Fibroblast of the aortic adventitia (primary cell): ENCODE measurements at places on chromosomes 6 and 20. TPM values are rescaled to one million over a fixed set of nuclear protein-coding genes. Genes with fewer than 3 reads are reported as not detected.

PCMTD2 gene
- total RNA-seq: 33.8 and 159 TPM in 2 replicates

GSTA2 gene
- total RNA-seq: not detected in 2 replicates

DNA sequence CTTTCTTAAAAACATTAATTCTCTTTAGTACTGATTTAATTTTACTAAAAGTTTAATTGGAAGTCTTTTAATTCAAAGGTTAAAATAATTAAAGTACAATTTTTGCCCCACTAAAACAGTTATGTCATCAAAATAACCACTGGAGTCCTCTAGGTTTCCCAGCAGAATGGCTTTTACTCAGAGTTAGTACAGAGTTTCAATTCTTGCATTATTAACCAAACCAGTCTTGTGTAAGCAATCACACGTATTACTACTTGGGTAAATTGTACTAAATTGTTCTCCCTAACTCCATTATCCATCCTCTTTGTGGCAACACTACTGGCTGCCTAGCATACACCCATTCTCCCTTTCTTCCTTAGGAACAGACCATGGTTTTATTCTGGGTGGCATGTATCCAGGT, 36.9 kb downstream of the CDK19 start:
- DNase-seq: no peak

DNA sequence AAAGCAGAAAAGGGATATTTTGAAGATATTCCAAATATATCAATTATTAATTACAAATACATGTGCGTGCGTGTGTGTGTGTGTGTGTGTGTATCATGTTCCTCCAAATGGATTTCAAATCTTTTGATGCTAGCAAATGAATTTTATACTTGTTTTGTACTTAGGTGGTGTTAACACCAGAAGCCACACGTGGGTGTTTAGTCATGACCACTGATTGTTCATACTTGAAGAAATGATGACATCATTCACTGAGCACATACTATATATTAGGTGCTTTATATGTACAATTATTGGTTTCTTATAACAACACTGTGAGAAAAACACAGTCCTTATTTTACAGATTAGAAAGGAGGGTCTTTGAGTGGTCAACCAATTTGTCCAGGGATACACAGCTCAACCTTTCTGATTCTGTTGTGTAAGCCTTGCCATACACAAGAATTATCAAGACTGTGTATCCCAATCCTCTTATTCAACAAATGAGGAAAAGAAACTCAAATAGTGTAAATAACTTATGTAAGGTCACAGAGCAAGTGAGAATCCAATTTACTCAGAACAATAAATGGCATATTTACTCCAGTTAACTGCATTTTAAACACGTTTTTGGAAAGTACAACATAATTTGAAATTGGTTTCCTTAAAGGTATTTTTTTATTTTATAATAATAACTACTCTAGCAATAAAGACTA, 88.5 kb downstream of the BCAS1 start:
- no peak for DNase-seq

DNA sequence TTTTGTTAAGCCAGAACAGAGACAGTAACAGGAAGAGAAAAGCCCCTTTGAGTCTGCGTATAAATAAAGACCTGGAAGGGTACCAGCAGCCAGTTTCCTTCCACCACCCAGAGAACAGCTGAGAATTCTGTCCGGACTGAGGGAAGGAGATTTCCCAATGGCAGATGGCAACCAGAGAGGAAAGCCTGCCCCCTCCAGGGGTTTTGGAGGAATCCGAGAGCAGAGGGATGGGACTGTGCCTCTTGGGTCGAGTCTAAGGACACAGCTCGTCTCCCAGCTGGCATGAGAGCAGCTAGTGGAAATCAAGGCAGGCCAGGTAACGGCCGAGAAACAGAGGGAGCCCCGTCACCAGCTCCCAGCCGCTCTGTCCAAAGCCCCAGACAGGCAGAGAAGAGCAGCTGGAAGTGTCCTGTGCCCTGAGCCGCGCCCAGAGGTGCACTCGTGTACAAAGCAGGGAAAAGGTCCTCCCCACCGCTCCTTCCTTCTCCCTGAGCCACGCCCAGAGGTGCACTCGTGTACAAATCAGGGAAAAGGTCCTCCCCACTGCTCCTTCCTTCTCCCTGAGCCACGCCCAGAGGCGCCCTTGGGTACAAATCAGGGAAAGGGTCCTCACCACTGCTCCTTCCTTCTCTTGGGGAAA, 134.0 kb upstream of the SNX9 start:
- peak; percentile 17 for DNase-seq

DNA sequence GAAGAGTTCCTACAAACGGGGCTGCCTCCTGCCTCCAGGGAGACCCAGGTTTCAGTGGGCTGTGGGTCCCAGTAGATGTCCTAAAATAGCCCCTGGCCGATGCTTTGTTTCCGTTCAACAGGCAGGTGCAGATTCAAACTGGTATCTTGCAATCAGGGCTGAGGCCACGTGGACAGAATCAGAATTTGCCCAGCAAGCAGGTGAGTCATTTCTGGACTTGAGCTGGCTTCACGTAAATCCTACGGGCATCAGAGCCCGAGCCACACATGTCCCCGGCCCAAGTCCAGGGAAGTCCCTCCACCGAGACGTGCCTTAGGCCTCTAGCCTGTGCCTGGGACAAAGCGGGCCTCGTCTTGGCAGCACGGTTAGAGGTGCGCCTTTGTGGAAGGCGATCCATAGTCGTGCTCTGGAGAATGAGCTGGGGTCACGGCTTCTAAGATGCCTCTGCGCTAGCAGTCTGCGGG, 101.6 kb upstream of the FRMD1 start:
- DNase-seq: no peak
